ENCODE measurements at places on chromosomes 13 and 19. TPM values are rescaled to one million over a fixed set of nuclear protein-coding genes. Genes with fewer than 3 reads are reported as not detected.

Gene RNF225
- total RNA-seq: not detected

Gene EDDM13
- not detected for total RNA-seq

Gene CCDC194
- not detected for total RNA-seq

Gene RFPL4A
- total RNA-seq: not detected

Gene ICAM5
- total RNA-seq: 1.6 TPM

Gene KIR2DL1
- not detected for total RNA-seq

Gene PCDH9
- total RNA-seq: 131 TPM

Gene FFAR2
- not detected for total RNA-seq

Gene ONECUT3
- not detected for total RNA-seq

Gene GRIN2D
- total RNA-seq: 4.6 TPM

Gene JOSD2
- total RNA-seq: 3.2 TPM

Gene STOML3
- total RNA-seq: 0.36 TPM

Gene EFNB2
- 26.0 TPM for total RNA-seq

Gene IFNL3
- not detected for total RNA-seq

Gene KIRREL2
- total RNA-seq: 5.3 TPM

Gene EBI3
- total RNA-seq: 0.36 TPM

Gene MAMSTR
- 1.1 TPM for total RNA-seq

Gene KLF1
- total RNA-seq: 0.73 TPM

Gene CEACAM7
- 0.36 TPM for total RNA-seq

Gene ZNF433
- total RNA-seq: 15.1 TPM

Gene F2RL3
- 0.09 TPM for total RNA-seq

Gene ELL
- 7.2 TPM for total RNA-seq

Gene PPP1R13L
- 1.4 TPM for total RNA-seq

Gene NPAS1
- 0.36 TPM for total RNA-seq

Gene ZNF547
- 11.5 TPM for total RNA-seq

Gene KLK11
- total RNA-seq: not detected

Gene DACH1
- 70.0 TPM for total RNA-seq

Gene NCCRP1
- total RNA-seq: not detected

Gene CD22
- total RNA-seq: not detected

Gene SLC8A2
- total RNA-seq: 26.5 TPM

Gene SIAH3
- 18.0 TPM for total RNA-seq

Gene ZNF653
- 11.0 TPM for total RNA-seq

Gene ANGPTL8
- total RNA-seq: not detected

Gene ZNF66
- total RNA-seq: 39.4 TPM

Gene LHB
- total RNA-seq: not detected

Gene PPM1N
- not detected for total RNA-seq

Gene CABP5
- total RNA-seq: not detected
